ENCODE measurements at places on chromosomes 16 and 17. TPM values are rescaled to one million over a fixed set of nuclear protein-coding genes. Genes with fewer than 3 reads are reported as not detected.

The MYH2 gene
- 0.83 TPM for total RNA-seq

The SHISA9 gene
- 0.66 TPM for total RNA-seq

The HNF1B gene
- 39.9 TPM for total RNA-seq

The HS3ST3B1 gene
- 3.3 TPM for total RNA-seq

The SCGB1C2 gene
- not detected for total RNA-seq

DNA sequence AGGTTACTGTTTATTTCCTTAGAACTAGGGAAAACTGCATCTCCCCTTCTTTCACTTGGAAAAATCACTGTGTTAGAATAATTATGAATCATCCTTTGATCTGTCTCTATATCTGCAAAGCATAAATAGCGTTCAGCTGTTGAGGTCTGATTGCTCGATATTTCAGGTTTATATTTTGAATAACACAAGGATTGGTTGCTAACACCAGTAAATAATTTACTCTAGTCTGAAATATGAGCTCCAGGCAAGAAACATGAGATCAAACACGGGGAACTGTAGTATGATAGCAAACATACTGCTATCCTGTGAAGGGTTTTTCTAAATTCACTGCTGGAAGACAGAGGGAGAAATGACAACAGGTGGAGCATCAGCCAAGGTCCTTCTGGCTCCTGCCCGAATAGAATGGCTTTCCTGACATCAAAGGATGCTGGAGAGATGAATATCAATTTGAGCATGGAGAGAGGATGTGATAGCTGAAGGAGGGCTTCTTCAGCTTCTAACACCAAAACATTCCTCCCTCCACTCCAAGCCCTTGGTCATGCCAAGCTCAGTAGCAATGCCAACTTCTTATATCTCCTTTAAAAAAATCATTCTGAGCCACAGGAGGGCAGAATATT lies 450.3 kb downstream of the SHISA9 start:
- no peak for DNase-seq

DNA sequence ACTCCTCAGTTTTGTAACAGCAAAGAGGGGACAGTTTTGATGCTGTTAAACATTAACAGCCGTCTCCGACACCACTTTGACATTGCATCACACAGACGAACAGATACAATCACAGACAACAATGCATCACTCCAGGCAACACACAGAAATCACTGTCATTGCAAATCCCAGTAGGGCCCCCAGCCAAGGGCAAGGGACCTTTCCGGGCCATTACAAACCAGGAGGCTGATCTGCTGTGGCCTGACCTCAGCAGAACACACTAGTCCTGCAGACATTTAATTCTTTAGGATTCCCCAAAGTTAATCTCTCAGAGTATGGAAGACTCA lies 136.2 kb upstream of the RCVRN start:
- no peak for DNase-seq

- DNase-seq, result peak; percentile 73
These were observed 914 bp downstream of the MAP1LC3B start for GRCh38 chr16:87392821-87393679.

- peak; percentile 67 for DNase-seq
These were observed 802 bp upstream of the TOB1 start for GRCh38 chr17:50866950-50867362.

- no peak for DNase-seq
These were observed 1.1 kb downstream of the DNASE1 start for GRCh38 chr16:3655396-3656159.

DNA sequence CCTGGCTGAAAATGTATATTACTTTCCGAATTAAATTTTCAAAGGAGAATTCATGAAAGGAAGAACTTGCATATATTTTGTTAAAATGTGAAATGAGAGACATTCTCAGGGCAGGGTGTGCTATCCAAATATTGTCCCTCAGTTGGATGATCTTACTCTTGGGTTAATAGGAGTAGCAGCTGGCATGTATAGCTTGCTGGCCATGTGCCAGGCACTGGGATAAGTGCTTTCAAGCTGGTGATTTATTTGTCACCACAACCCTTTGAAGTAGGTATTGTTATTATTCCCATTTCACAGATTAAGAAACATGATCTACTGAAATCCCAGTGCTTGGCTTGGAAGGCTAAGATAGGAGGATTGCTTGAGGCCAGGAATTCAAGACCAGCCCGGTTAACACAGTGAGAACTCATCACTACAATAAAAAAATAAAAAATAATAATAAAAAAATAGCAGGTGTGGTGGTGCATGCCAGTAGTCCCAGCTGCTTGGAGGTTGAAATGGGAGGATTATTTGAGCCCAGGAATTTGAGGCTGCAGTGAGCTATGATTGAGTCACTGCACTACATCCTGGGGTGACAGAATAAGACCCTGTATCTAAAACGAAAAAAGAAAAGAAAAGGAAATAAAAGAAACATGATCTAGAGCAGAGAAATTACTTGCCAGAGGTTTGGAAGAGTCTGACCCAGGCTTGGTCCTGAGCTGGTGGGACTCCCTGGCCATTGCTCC lies 11.6 kb upstream of the MPHOSPH6 start:
- DNase-seq, result no peak

DNA sequence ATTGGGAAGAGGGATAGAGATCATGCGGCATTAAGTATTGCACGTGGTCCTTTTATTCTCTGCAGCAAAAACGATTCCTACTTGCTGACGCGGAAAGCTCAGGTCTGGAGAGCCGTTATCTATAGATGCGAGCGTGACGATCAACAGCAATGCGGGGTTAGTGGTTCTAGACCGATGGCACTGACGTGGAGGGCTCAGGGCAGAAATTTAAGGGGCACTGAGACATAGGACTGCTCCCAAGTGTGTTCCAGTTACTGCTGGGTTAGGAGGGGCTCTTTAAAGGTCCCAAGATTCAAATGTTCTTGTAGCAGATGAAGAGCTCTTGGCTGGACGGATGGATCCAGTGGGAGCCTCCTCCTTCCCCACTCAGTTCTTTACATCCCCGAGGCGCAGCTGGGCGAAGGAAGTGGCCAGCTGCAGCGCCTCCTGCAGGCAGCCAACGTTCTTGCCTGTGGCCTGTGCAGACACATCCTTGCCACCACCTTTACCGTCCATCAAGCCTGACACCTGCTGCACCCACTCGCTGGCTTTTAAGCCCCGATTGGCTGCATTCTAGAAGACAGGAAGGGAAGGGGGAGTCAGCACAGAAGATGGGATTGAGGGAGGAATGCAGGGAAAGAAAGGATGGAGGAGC lies 732 bp upstream of the EXOSC6 start:
- DNase-seq, result no peak

DNA sequence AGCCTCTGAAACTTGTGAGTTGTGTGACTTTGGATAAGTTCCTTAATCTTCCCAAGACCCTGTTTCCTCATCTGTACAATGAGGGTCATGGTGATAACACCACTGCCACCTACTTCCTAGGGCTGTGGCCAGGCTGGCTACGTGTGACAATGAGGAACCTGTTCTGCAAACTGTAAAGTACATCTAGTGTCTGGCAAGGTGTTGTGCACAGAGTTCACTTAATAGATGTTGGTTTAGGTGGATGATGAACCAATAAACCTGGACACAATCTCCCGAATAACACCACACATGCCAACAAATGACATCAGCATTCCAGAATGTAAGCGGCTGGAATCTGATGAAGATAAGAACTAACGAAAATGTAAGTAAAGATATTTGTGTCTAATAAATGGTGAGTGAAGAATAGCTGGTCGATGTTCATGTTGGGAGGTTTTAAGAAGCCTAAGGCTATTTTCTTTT lies 82.3 kb downstream of the MARCHF10 start:
- DNase-seq, result no peak

DNA sequence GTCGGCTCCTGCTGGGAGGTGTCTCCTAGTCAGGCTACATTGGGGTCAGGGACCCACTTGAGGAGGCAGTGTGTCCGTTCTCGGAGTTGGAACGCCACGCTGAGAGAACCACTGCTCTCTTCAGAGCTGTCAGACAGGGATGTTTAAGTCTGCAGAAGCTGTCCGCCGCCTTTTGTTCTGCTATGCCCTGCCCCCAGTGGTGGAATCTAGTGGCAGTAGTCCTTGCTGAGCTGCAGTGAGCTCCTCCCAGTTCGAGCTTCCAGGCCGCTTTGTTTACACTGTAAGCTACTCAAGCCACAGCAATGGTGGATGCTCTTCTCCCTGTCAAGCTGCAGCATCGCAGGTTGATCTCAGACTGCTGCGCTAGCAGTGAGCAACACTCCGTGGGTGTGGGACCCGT lies 36.0 kb downstream of the ITFG1 start:
- no peak for DNase-seq

- peak; percentile 32 for DNase-seq
These were observed 53.0 kb downstream of the TUBD1 start for GRCh38 chr17:59839651-59840328.

DNA sequence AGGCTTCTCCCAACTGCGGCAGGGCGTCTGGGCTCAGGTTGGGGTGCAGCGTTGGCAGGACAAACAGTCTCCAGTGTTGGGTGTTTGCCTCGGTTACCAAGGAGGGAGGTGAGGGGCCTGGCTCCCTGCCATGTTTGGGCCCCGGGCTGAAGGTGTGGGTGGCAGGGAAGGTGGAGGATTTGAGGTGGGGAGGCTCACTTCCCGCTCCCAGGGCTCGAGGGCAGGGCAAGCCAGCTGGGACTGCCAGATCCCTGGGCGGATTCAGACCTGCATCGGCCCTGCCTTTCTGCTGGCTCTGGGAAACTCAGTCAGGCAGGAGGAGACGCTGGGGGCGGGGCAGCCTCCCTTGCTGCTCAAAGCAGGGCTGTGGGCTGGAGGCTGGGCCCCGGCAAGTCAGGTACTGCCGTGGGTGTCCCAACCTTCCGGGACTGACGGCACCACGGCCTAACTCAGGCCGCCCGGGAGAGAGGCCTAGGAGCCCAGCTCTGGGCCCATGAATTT lies 31.3 kb upstream of the KRT17 start:
- peak; percentile 95 for DNase-seq

DNA sequence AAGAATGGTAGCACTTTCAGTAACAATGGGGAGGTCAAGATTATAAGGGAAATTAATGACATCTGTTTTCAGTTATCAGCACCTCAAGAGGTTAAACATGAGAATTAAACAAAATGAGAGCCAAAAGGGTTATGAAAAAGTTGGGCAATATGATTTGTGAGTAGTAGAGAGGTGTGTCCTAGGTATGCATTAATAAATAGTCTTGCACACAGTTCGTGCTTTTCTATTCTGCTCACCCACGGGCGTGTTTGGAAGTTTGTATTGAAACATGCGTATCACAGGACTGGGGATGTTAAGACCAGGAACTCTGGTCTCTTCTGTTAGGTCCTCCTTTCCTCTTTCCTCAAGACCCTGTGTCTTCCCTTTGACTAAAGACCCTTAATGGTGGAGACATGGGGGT lies 6.0 kb downstream of the BPTF start:
- no peak for DNase-seq

DNA sequence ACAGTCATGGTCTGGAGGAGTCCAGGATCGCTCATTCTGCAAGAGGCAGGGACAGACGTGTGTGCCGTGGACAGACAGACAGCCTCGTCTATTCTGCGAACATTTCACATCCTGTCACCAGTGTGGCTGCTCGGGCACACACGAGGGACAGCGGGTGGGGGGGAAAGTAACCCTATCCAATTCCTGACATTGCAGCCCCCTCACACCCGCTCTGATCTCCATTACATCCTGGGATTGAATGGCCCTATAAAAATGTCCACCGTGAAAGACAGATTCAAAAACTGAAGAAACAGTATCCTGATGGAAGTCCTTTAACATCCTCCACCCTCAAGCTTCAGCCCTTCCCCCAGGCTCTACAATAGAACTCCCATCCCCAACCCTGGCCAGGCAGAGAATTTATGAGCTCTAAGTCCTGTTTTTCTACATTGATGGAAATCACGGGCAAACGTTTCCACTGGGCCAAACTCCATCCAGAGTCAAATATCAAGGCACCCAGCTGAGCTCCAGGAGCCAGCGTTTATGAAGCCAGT lies 39.4 kb downstream of the HS3ST3A1 start:
- no peak for DNase-seq

Data from Peyer's patch (tissue), 4 donors.